ENCODE measurements at places on chromosomes 12 and 14. TPM values are rescaled to one million over a fixed set of nuclear protein-coding genes. Genes with fewer than 3 reads are reported as not detected.

DNA sequence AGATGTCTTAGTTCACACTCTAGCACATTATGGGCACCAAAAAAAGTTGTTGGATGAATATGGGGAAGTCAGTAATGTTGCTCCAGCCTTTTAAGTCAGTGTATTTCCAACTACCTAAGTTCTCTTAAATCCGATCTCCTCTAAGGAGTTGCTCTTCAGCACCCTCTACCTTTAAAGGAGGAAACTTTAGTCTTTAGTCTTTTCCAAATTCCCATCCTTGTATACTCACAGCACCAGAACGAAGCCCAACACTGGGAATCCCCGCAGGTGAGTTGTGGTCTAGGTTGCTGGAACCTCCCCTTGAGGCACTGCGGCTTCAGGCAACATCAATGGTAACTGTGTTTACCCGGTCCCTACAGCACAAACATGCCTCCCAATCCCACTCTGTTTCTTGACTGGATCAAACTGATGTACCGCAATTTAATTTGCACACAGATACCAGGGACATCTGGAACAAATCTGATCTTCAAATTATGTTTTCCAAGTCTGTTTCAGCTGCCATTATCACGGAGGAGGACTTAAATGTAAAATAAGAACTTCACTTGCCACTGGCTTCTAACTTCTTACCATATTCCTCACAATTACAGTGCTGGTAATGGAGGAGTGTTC lies 179.0 kb downstream of the FOXN3 start:
- no peak for DNase-seq

The GLIPR1L1 gene
- 0.65 TPM for polyA plus RNA-seq

The GPN3 gene
- 32.5 TPM for polyA plus RNA-seq

GRCh38 chr12:21882635-21883034 lies 58.6 kb downstream of the ABCC9 start:
- DNase-seq = no peak

DNA sequence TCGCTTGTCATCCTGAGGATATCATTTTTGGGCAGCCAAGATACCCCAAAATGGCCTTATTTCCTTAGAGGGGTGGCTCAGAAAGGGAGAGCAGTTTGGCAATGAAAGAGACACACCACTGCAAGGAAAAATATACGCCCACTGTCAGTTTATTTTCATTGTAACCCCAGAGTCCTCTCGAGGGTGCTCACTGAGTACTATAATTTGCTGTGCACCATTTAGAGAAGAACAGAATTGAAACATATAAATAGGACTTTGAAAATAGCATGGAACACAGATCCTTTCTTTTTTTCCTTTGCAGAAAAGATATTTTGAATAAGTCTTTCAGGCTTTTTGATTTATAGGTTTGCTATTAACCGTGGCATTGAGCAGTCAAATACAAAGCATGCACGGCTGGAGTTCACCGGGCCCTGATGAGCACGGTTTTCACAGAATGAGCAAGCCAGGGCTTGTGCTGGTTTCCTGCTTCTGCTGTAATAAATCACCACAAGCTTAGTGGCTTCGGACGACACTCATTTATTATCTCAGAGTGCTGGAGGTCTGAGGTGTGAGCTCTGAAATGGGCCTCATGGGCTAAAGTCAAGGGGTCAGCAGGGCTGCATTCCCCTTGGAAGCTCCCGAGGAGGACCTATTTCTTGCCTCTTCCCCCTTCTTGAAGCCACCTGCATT lies 152.3 kb downstream of the ZNF664 start:
- no peak for DNase-seq

The PRKD1 gene
- polyA plus RNA-seq = 32.0 TPM

Measured in left renal cortex interstitium (tissue), 4 donors.